ENCODE measurements at places on chromosomes 13 and 19.

DNA sequence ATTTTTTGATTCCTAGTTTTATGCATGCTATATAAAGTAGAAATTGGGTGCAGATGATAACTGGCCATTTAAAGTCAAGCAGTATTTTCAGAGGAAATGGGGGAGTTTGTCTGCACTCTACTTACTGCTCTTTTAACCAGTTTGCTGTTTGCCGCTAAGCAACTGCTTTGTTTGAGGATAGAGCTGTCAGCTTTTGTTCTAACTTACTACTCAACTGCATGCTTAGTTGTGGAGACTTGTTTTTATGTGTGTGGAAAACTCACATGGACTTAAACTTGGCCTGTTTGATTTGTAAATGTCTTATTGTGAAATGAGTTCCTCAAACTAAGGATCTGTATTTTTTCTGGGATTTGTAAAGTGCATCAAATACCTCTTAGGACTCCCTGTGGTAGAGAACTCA is 591.1 kb downstream of the PCDH9 start:
- no peak for DNase-seq

DNA sequence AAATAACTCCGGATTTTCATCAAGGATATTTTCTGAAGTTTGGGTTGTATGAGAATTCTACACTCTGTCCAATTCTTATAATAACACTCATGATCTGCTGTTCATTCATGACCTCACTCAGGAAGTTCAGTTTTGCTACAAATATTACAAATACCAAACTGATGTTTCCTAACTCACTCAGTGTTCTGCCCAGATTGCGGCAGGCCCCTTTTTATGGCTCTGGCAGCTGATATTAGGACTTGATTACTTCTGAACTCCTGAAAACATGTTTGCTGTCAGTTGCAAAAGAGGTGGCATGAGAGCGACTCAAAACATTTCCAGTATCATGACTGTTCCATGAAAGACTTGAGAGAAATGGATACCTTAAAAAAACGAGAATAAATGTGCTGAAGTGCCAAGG is 188.0 kb downstream of the RGCC start:
- DNase-seq, result no peak

DNA sequence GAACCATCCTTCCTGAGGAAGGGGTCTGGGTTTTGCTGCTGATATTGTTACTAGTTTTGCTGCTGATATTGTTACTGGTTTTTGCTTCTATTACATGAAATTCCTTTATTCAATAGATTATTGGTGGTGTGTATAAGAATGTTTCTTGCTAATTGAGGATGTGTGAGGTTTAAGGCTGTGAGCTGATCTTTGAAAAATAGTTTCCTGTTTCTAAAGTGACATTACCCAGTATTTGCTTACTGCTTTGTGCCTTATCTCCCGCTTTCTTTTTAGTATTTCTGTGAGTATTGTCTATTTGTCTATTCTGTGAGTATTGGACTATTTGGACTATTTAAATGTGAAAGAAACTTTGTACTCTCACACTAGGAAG is 38.2 kb upstream of the C1QTNF9 start:
- no peak for DNase-seq

DNA sequence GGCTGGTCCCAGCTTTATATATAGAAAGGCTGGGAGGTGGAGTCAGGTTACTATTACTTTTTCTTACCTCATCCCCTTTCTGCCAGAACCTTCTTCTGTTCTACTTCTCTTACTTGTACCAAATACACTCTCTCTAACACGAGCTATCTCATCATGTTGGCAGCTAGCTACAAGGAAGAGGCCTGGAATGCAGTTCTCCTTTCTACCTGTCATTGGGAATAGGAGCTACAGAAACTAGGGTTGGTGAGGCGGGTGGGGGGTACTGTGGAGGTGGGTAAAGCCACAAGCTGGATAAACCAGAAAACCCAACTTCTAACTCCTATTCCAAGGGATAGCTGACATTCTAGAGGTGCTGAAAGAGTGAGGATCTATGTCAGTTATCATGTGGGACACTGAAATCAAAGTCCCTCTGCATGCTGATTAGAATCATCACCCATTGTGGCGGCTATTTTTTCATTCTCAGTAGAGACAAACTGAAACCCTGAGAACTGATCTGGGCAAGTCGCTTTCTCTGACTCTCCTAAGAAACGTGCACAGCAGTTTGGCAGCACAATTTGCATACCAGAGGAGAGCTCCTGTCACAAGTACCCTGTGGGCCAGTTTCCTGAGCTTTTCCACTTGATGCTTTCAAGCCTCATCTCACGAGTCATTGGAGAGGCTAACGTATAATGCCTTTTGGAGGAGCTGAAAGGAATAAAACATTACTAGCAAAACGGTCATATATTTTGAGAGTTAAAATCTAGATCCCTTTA is 358.1 kb downstream of the ENOX1 start:
- DNase-seq, result no peak

DNA sequence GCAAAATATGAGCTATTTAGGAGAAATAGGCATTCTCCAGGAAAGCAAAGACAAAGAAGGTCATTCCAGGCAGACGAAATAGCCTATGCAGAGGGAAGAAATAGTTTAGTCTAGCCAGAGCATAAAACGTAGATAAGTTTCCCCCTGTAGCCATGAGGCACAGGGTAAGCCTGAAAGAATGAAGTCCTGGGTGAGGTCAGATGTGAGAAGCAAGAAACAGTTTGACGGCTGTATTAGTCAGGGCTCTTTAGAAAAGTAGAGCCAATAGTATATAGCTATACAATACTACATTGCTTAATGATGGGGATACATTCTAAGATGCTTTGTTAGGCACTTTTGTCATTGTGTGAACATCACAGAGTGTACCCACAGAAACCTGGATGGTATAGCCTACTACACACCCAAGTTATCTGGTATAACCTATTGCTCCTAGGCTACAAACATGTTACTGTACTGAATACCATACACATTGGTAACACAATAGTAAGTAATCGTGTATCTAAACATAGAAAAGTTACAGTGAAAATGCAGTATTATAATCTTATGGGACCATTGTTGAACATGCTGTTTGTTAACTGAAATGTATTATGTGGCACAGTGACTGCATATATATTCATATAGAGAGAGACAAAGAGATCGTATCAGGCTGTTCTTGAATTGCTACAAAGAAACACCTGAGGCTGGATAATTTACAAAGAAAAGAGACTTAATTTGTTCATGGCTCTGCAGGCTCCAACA is 59.3 kb upstream of the WDFY2 start:
- no peak for DNase-seq

DNA sequence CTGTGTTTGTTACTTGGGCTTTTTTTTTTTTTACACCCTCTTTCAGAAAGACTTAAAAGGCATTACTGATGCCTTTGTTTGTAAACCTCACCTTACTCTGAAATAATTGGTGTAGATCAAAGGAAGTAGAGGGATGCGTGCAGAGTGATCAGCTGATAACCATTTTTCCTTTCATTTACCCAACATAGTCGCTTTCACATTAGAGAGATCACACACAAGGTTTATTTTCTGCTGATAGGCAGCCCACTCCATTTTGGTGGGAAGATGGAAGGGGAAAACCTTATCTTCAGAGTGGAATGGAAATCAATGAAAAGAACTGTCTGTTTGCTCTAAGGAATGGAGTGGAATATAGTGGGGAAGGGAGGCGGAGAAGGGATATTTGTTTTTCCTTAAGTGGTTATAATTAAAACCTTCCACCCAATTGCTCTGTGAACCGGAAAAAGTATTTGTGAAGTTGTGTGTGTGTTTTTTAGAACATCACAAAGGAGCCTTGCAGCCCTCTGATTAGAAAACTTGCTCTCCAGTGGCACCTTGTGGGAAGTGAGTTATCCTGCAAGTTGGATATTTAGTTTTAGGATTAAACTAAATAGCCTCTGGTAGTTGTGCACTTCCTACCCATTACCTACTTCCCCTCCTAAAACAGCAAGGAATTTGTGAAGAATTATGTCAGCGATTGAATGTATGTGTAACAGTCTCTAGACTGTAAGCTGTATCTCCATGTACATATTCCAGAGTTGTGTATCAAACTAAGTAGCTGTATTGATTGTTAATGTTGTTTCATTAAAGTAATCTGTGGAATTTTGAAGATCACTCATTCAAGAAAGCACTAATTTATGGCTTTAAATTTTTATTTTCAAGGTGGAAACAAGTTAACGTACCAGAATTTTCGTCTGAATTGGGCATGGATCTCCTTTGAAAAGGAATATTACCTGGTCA is 76.8 kb downstream of the FREM2 start:
- no peak for DNase-seq

DNA sequence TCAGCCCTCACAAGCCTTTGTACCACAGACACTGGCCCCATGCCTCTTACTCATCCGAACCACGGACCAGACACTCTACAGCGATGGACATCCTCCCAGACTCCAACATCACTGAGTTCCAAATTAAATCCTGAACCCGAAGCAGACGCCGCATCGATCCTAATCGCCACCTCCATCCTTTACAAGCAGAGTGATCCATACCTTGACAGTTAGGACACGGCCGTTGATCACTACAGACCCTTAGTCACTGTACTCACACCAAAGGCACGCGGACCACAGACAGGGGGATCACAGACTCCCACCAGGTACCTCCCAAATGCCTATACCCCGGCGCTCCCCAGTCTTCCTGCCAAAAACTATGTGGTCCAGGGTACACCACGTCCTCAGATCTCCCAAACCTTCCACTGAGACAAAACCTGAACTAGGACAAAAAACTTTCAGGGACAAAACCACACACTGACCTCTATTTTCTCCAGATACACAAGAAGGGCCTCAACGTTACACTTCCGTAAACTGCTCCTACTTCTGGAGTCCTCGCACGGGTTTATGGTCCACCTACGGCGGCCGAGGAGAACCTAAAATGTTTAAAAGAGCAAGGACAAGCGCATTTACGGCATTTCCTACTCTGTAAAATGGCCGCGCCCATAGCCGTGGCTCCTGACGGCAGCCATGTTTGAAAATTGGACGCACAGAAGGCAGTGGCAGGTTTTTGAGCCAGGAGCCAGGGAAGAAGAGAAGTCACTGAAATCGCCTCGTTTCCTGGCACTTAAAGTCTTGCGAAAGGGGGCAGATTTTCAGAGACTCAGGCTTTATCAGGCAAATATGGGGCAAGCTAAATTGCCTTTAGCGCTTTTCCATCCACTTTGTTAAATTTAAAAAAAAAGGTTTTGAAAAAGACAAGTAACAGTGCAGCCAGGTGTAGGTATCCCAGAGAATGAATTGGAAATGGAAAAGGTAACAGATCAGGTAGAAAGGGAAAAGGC is at the start of gene ZNF350:
Gene ZNF350 (minus strand): TSS at position 532 of the 983 bp plus-strand sequence. CDS start 12,480 bp downstream, outside the sequence.
- peak; percentile 71 for DNase-seq

DNA sequence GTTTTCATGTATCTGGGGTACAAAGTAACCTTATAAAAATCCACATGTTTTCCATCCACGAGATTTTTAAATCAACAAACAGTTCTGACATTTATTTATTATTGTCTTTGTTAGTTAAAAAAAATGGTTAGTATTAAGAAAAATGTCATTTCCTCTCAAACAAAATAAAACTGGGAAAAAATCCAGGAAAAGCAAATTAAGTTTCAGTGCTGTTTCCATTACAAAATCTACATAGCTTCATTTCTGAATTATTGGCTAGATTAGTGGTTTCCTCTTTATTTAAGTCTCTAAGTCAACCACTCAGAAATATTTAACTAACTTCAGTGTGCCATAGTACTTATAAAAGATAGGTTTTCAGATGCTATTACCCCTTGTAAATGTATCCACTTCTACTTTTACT is 49.1 kb downstream of the MZT1 start:
- DNase-seq, result no peak

- no peak for DNase-seq
These were observed 153.8 kb downstream of the PCDH9 start for GRCh38 chr13:67076378-67076777.

DNA sequence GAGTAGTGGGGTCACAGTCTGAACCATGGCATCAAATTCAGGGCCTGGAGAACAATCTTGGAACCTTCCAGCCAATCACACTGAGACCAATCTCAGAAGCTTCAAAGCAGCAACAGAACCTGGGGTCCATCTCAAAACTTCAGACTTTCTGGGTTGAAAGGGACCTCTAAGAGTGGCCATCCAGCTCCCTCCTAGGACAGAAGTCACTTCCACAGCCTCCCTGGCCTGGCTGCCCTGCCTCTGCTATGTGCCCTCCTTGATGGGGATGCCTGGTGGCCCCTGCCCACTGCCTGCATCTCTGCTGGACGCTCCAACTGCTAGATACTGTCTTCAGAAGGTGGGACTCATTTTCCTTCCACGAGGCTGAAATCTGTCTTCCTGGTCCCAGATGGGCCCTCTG is 1.8 kb downstream of the TLE2 start:
- DNase-seq, result no peak

GRCh38 chr13:86087244-86087643 is 288.0 kb upstream of the SLITRK6 start:
- DNase-seq, result no peak

GRCh38 chr13:90713441-90714133 is 633.9 kb upstream of the MIR17HG start:
- DNase-seq, result no peak

DNA sequence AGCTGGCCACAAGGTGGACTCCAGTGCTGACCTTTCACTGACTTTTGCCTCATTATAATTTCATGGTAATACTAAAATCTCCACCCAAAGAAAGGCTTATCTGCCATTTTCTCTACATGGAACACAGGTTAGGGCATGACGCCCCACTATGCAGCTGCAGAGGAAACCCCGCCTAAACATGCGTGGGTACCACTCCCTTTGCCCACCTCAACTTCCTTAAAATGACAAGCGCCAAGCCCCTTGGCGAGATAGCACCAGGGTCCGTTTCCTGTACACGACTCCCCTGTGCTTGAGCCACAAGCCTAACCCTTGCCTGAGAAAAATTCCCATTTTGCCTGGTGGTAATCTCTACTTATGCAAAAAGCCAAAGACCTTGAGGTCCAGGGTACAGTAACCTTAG is 36.0 kb upstream of the PABPC3 start:
- DNase-seq, result no peak

GRCh38 chr19:5103061-5103701 is 134.3 kb downstream of the KDM4B start:
- DNase-seq, result no peak

DNA sequence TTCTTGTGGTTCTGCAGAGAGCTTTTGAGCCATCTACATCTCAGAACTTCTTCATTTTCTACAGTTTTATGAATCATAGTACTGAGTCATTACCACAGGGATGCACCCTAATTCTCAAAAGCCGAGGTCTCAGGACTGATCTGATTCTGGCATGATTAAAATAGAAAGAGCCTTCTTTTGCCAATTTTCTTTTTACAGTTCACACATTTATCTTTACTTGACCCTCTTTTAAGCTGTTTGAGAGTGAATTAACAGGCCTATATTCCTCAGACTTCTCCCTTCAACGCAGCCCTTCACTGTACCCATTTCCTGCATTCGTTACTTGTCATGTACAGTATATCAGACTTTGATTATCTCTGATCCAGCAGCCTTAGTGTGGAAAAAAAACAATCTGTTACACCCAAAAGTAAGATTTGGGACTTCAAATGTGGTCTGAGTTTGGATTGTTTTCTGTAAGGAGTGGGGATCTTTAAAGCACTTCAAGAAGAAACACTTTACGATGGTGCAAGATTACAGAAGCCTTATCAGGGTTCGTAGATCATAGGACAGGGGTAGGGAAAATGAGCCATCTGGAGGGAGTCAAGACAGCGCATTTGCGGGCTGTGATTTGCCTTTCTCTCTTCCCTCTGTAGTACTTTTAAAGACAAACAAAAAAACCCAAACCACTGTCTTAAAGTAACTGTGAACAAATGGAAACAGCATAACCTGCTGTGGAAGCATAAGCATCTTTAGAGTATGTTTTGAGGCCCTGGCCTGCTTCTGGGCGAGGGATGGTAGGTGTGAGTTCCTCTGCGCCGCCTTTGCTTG is 15.3 kb upstream of the GPR183 start:
- no peak for DNase-seq
